ENCODE measurements at places on chromosomes 1 and 21.

DNA sequence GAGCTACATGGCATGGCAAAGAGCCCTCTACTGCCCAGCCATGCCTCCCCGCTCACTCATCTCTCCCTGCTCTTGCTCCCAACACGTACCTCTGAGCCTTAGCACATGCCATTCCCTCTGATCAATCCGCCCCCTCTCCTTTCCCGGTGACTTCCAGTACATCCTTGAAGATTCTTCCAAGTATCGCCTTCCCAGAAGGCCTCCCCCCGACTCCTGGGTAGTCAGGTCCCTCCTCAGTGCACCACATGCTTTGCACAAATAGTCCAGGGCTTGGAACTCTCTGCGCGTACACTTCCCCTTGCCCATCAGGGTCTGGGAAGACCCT, 77.0 kb upstream of the IFFO2 start:
- DNase-seq: no peak

DNA sequence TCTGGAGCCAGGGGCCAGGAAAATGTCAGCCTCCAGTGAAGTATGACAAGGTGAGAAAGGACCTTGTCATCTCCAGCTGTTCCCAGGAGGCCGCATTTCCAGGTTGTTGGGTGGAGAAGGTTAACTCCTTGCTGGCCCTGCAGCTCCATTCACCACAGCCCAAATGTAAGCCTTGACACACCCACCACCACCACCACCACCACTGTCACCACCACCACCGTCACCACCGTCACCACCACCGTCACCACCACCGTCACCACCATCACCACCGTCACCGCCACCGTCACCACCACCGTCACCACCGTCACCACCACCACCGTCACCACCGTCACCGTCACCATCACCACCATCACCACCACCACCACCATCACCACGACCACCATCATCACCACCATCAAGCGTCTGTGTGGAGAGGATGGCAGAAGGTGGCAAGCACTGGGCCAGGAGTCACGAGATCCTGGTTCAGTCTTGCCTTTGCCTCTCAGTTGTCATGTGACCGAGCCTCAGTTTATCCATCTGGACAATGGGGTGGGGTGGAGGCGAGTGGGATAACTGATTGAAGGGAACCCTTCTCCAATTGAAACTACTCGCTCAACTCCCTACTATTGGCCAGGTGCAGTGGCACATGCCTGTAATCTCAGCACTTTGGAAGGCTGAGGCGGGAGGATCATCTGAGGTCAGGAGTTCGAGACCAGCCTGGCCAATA, 21.2 kb upstream of the FAM131C start:
- no peak for DNase-seq

GRCh38 chr1:95096218-95096841, 20.8 kb upstream of the TLCD4 start:
- no peak for DNase-seq

DNA sequence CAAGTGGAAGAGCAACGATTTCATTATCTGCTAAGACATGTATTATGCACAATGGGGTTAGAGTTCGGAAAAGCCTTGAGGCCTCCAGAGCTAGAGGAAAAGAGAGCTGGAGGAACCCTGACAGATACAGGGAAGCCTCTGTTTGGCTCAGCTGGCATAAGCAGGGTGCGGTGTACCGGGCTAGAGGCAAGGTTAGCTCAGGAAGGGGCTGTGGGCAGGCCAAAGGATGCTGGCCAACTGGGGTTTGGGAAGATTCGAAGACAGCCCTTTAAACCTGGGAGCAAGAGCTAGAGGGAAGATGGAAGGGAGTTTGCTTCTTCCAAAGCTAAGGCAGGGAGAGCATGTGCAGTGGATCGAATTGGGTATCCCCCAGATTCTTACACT, 107.6 kb upstream of the TLR5 start:
- no peak for DNase-seq

- no peak for DNase-seq
These were observed 61.6 kb downstream of the CD46 start for GRCh38 chr1:207813512-207813881.

DNA sequence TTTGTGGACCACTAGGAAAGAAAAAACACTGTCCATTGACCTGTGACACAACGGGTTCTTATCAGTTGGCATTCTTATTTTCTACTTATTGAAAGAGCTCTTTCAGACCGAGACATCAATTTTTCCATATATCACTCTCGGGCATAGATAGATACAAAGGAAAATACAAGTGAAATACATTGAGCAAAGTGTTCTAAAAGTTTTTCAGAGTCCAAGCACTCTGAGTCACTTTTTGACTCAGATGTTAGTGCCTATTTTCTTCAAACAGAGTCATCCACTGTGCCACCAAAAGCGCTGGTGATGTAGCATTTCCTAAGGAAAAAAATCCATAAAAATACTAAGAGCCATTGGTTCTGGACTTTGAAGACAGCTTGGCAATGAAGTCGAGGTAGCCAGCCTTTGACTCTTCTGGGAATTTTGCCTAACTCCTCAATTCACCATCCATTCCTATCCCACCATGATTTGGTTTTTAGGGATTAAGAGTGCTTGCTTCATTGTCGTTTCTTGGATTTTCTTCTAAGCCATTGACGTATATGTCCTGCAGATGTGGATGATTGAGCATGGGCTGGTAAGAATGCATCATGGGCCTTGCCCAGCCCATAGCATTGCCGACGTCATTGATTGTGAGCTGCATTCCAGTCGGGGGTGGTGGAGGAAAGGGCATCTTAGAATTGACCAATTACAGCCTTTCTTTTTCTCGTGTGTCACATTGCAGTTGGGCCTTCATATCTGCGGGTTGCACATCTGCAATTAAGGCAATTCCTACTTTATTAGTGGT, 10.6 kb downstream of the GALNT2 start:
- no peak for DNase-seq

DNA sequence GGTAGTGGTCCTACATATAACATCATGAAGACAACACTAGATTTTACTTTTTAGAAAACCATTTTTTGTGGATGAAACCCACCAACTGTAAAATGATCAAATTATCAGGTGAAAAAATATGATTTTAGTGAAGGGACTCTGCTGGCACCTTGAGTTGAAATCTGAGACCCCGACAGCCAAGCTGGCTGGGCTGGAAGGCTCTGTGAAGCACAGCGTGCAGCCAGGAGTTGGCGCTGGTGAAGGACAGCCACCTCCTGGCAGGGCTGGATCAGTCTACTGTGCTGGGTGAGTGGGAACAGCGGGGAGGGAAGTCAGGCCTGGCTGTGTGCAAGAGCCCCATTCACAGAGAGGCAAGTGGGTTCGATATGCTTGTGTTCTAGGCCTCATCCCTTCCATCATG, 47.9 kb downstream of the DDAH1 start:
- no peak for DNase-seq

DNA sequence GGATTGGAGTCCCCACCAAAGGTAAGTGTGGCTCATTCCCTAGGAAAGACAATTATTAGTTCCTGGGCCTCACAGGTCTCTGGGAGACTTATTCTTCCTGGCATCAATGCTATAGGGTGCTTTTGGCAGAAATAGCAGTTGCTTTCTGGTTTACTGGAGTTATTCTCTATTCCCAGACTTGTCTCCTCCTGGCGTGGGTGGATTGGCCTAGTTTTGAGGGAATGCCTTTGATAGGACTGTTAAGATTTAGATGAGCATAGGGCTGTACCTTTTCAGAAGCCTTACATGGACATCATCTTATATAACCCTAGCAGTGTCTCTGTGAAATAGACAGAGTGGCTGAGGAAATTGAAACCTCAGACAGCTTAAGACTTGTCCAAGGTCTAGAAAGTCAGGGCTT, 9.0 kb downstream of the PFKFB2 start:
- DNase-seq: no peak

- DNase-seq: no peak
These were observed 197.6 kb downstream of the BACH1 start for GRCh38 chr21:29496337-29496736.

DNA sequence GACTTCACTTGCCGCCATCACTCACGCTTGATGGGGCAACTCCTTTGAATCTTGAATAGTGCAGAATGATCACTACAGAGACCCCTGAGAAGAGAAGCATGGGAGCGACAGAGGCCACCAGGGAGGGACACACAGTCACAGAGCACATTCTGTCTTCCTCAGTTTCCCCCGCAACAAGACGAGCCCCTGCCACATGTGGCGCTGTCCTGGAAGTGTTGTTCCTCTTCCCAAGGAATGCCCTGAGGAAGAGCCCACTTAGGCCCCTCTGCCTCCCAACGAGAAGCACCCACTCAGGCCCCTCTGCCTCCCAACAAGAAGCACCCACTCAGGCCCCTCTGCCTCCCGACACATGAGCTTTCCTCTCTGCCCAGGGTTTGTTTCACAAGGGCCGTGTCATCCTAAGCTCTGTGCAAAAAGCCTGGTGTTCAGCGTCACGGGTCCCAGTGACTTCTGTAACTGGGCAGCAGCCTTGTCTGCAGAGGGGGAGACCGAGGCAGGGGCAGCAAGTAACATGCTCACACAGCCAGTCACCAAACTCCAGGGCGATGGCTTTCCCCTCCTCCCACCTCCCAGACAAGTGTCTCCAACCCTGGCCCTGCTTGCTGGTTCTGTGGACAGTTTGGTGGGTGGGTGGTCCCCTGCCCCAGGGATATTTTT, 19.8 kb downstream of the SLC37A1 start:
- no peak for DNase-seq

- no peak for DNase-seq
These were observed 70.4 kb downstream of the PRPF38A start for GRCh38 chr1:52474807-52475206.

DNA sequence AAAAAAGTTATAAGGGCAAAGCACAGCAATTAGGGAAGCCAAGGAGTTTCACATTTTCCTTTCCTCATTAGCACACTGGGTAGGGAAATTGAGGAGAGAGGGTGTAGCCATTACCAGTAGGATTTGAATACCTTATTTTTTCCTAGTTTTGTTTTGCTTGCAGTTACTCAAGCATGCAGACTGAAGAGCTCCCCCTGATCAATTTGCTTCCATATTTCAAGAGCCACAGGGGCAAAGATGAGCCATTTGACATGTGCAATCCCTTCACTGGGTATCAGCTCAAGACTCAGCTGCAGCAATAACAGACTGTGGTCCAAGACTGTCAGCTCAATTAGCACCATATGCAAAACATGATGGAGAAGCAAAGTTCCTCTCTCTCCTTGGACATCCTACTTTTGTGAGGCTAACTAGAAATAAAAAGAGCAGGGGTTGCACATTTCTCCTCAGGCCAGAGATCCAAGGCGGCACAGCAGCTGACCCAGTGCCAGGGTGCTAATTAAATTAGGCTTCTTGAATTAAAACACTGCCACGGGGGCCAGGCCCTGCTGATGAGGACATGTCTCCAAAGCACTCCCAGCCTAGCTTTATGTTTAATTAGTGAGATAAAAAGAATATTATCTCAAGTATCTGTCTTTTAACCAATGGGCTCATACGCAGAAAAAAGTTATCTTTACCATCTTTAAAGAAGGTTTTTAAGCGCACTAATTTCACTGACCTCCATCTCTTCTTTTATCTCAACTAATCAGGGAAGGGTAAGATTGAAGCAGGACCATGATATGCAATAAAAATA, 36.7 kb upstream of the LRRC53 start:
- DNase-seq: no peak

DNA sequence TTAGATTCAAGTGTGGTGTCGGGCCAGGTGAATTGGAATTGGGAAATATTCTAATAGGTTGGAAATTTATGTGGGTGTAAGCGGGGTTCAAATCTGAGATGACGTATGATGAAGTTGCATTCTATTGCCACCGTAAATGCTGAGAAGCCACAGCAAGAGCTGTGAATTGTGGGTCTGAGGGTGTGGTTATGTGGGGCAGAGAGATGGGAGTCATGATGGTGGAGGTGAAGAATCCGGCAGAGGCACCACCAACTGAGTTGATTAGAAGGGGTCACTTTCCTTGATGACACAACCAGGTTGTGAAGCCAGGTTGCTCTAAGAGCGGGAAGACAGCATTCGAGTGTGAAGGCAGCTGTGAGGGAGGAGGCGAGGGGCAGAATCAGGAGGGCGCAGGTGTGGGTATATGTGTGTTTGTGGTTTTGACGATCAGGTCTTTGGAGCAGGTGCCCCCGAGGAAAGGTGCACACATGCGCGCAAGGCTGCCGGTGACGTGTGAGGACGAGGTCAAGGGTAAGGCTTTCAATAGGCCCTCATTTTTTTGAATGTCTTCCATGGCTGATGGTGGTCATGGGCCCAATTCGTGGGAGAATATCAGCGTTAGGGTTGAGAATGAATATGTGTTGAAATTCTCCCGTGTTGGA, 18.7 kb downstream of the LRRC3 start:
- no peak for DNase-seq

GRCh38 chr1:7457811-7458210, 313.3 kb upstream of the VAMP3 start:
- no peak for DNase-seq

DNA sequence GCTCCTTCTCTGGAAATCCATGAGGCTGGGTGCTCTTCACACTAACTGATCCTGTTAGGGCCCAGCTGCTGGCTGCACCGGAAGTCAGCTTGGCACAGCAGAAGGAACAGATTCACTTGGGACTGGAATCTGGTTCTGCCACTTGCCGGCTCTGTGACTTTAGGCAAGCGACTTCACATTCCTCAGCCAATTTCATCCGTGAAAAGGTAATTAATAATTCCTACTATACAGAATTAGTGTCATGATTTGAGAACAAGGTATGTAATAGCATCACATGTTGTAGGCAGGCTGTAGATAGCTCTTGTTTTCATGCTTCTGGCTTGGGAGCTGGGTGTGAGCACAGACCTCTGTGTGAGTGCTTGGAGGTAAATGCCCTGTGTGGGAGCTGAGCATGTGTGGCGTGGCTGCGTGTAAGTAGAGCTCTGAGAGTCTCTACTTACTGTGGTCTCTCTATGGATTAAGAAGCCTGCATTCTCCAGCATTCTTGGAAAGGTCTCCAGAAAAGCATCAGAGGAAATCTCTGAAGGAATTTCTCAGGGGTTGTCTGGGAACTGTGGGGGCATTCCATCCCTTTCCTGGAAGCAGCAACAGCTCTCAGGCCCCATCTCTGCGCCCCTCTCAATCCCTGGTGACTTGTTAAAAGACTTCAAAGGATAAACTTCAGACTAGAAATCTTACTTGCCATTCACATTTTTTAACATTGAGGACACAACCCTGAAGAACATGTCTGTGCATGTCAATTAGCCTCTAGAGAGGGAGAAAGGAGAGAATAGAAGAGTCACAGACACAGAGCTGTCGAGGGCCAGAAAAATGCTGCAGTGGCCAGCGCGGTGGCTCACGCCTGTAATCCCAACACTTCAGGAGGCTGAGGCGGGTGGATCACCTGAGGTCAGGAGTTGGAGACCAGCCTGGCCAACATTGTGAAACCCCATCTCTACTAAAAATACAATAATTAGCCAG, 47.7 kb upstream of the PPM1J start:
- no peak for DNase-seq

- no peak for DNase-seq
These were observed 119.0 kb downstream of the PEX14 start for GRCh38 chr1:10593750-10594149.

- DNase-seq: no peak
These were observed 673 bp upstream of the DHCR24 start for GRCh38 chr1:54887665-54888071.

DNA sequence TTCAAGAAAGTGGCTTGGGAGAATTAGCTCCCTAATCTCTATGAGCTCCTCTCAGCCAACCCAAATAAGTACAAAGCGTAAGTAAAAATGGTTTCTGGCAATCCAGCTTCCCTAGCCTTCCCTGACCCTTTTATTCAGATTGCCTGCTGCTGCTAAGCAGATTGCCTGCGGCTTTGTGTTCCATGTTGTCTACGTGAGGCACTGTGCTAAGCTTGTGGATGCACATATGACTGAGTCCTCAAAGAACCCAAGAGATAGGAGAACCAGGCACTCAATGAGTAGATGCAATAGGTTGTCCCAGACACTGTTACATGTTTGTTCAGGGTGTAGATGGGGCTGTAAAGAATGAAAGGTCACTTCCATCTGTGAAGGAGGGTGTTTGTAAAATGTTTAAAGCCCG, 6.3 kb upstream of the OSBPL9 start:
- DNase-seq: no peak
